ENCODE measurements at places on chromosomes 16 and 17.

DNA sequence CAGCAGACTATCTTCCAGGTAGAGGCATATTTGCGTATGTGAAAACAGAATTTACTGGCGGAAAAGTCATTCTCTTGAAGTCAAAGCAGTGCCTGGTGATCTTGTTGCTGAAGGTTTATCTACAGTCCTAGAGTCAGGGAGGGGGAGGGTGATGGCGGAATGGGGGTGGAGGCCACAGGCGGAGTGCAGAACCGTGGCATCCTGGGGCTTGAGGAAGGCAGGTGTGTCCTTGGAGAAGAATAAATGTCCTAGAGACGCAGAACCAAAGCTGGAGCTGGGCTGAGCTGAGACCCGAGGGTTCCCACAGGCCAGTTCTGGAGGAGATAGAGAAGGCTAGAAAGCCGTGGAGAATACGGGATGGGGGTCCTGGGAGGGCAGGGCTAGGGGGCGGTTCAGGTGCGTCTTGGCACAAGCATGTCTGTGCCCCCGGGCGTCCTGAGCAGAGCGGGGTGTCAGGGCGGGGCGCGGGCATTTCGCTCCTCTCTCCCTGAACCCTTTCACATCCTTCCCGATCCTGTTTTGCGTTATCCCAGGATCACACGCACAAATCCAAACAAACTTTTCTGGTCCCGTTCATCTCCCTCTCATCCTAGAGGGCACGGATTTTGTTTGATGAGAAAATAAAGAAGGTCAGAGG is 76.9 kb upstream of the CREBBP start:
- DNase-seq = no peak

- DNase-seq = no peak
These were observed 584.9 kb downstream of the CDH13 start for GRCh38 chr16:83211711-83212110.

DNA sequence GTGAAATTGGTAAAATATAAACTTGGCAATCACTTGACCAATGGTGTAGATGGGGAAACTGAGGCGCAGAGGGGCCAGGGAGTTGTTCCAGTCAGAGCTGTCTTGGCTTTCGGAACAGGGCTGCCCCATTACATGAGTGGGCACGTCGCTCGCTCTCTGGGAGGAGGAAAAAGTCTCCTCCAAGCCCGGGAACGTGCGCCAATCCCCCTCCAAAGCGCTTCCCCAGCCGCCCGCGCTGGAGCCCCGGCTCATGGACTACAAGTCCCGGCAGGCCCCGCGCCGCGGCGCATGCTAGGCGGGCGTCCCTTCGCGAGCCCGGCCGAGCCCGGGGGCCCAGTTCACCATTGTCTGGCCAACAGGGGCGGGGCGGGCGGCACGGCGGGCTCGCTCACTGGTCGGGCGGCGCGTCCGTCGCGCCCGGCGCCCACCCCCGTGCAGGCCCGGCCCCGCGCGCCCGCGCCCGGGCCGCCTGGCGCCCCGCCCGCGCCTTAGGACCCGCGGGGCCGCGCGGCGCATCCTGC is at the start of gene LLGL1:
Gene LLGL1, plus strand, starts transcription at position 515 of the 521 bp plus-strand sequence. CDS start 48 bp downstream, outside the sequence.
- peak; percentile 96 for DNase-seq

DNA sequence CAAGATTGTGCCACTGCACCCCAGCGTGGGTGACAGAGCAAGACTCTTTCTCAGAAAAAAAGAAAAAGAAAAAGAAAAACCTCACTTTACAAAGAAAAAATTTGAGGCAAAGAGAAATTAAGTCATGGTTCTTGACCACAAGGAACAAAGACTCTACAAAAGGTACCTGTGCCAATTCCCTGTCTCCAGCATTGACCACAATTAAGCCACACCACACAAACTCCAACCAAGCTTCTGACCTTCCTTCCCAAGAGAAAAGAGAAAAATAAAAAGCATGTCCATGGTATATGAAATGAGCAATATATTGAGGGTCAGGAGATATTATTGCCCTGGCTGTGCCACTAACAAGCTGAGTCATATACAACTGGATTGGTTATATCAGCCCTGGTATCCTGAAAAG is 146.3 kb upstream of the NOG start:
- DNase-seq = no peak

All from fibroblast of skin of right quadriceps (primary cell).